Hippocampal formation (tissue), 2 donors: ENCODE measurements at places on chromosomes 3 and 15.

DNA sequence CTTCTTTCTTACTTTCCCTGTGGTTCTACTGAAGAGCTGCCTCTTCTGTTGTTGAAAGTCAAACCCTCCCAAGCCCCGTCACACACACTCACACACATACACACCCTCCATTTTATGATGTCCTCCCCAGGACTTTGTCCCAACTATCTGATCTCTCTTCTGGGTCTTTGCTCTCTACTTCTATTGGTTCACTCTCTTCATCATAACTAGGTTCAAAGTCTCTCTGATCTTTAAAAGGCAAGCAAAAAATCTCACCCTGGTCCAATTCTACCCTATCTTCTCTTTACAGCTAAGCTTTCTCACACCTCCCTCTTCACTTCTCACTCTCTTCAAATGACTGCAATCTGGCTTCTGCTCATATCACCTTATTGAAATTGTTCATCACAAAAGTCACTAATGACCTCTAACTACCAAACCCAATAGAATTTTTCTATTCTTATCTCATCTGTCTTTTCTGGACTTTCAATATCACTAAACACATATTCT, 34.8 kb downstream of the LRRFIP2 start:
- DNase-seq = no peak

DNA sequence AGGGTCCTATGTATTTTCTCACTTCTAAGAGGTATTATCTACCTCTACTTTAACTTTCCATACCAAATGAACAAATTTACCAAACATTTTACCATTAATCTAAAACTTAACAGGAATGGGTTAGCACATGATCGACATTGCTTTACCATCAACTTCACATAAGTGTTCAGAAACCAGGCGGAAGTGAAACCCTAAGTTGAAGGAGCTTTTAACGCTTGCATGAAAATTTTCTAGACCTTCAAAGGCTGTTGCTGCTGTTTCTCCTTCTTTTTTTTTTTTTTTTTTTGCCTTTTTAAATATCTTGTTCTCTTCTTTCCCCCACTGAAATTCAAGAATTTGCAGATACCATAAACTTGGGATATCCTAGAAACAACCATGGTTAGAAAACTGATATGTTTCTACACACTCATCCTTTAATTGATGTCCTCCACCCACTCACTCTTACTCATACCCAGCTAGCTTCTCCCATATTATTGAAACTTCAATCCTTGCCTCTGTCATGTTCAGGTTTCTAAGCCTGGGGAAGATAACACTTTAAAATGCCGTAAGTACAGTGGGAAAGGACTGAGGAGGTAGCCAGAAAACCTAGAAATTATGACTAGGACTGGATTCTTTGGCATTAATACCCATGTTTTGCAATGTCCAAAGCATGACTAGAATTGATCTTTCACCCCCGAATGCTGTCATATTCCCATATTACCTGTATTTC, 24.7 kb downstream of the MYO5A start:
- DNase-seq = no peak

- DNase-seq = no peak
Measured at GRCh38 chr3:16548721-16549120, 35.2 kb upstream of the RFTN1 start.

GRCh38 chr15:88450125-88450798, 16.9 kb downstream of the MRPL46 start:
- DNase-seq = no peak

DNA sequence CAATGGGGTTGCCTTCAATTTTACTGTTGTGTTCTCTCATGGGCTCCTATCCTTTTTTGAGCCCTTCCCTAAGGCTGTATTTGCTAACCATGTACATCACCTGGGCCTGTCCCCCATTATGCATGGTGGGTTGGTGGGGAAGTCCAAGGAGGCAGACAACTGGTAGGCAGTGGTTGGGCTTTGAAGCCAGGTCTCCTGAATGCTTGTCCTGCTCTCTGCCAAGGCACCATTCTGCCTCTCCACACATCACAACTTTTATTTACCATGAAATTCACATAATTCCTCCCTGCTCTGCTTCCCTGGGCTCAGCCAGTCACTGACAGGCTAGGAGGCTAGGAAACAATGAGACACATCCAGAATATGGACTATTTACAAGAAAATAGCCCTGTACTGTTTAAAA, 41.0 kb upstream of the COPB2 start:
- no peak for DNase-seq

DNA sequence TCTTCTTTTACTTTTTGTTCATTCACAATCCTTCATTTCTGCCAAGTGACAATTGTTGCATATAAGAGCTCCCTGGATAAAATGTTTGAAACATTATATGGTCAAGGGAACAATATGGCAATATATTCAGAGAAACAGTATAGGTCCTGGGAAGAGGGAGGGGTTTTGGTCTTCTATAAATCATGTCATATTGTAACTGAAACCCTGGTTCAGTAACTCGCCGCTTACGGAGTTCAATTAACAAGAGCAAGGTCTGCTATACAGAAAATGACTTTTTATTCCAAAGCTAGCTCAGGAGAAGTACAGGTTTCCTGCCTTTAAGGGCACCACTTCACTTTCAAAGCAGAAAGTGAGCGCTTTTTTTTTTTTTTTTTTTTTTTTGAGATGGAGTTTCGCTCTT, 522.1 kb upstream of the TGFBR2 start:
- DNase-seq = no peak

DNA sequence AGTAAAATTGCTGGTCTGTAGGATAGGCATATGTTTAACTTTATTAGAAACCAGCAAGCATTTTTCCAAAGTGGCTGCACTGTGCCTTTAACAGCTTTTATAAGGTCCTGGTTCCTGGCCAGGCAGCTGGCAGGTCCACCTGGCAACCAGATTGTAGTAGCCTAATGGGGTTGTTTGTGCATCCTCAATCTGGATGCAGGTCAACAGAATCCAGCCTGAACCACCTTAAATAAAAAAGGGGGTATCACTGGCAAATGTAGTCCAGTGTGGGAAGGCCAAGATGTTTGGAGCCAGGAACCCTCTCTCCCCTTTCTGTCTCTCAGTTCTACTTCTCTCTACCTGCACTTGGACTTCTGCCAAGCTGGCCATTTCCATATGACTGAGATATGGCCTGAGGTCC, 200.3 kb downstream of the ZNF621 start:
- DNase-seq = no peak

GRCh38 chr3:133589503-133589902, 16.0 kb downstream of the CDV3 start:
- DNase-seq = no peak

- DNase-seq = no peak
Measured at GRCh38 chr3:196238612-196239560, 22.6 kb downstream of the SLC51A start.

DNA sequence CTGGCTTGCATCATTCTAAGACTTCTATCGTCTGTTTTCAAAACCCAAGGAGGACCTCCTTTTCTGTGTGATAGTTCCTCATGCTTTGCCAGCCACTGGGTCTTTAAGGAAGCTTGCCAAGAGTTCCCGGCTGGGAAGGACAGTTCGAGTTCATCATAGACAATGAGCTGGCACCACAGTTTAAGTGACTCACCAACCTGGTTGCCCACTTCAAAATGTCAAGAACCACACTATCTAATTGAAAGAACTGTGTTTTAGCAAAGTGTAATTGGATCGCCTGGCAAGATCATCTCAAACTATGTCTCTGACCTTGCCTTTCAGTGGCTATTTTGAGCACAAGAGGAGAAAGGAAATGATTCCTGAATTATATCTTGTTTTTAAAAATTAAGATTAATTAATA, 27.9 kb downstream of the SOX2 start:
- DNase-seq = no peak

GRCh38 chr3:58557491-58557890, 19.7 kb downstream of the FAM107A start:
- DNase-seq = no peak

GRCh38 chr3:5510300-5510699, 322.8 kb downstream of the EDEM1 start:
- no peak for DNase-seq

DNA sequence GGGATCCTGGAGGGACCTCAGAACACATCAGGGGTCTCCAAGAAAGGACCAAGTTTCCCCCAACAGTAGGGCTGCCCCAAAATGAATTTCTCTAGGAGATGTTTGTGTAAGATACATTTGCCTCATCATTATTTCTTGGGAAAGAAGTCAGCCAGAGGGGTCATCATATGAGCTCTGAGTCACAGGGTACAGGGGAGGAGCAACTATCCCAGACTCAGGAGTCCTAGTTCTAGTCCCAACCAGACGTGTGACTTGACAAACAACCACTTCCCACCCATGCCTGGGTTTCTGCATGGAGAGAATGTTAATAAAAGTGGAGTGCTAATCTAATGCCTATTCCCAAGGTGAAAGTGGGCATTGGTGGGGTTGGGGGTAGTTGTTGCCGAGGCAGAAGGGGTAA, 144.1 kb downstream of the ALDH1A2 start:
- DNase-seq = no peak
